ENCODE measurements at places on chromosomes 5 and 9. TPM values are rescaled to one million over a fixed set of nuclear protein-coding genes. Genes with fewer than 3 reads are reported as not detected.

GRCh38 chr5:60503771-60504170 lies 196.2 kb downstream of the DEPDC1B start:
- no peak for DNase-seq
- H3K27ac ChIP-seq: no peak overlapping the region
- H3K27me3 ChIP-seq: no peaks in the 10 kb centered on the region
- H3K36me3 ChIP-seq: no peaks in the 10 kb centered on the region

GRCh38 chr9:32584784-32585183 lies 11.8 kb upstream of the NDUFB6 start:
- no peak for DNase-seq
- H3K27ac ChIP-seq: no peak overlapping the region
- H3K36me3 ChIP-seq: no peaks in the 10 kb centered on the region

DNA sequence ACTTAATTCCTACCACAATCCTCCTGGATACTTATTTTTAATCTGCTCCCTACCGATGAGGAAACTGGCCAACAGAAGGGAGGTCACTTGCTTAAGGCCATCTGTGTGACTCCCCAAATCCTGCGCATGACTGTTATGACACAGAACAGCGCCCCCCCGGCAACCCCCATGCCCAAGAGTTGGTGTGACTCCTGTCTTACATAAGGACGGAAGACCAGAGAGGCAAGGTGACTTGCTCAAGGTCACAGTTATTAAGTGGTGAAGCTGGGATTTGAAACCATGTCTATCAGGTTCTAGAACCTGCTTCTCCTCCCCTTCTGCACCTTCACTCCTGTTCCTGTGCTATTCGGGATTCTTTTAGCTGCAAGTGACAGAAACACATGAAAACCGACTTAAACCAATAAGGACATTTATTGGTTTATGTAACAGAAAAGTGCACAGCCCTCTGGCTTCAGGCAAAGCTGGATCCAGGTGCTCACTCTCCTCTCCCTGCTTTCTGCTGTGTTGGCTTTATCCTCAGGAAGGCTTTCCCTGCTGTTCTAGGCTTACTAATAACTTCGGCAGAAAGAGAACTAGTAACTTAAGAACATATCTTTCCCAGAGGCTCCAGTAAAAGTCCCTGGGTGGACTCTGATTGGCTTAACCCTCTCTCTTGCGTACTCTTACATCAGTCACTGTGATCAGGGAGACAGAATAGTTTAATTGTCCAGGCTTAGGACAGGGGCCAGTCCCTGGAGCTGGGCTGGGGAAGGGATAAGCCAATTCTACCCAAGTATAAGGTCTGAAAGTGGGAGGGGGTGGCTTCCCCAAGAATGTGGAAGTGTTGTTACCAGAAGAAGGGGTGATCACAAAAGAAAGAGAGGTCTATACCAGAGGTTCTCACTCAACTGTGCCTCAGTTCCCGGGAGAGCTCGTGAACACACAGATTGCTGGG lies 43.7 kb downstream of the FGF18 start:
- no peaks in the 10 kb centered on the region for H3K4me1 ChIP-seq
- no peaks in the 10 kb centered on the region for H3K36me3 ChIP-seq
- no peak for DNase-seq
- H3K27ac ChIP-seq: no peak overlapping the region

SV2C gene
- not detected for polyA plus RNA-seq

DNA sequence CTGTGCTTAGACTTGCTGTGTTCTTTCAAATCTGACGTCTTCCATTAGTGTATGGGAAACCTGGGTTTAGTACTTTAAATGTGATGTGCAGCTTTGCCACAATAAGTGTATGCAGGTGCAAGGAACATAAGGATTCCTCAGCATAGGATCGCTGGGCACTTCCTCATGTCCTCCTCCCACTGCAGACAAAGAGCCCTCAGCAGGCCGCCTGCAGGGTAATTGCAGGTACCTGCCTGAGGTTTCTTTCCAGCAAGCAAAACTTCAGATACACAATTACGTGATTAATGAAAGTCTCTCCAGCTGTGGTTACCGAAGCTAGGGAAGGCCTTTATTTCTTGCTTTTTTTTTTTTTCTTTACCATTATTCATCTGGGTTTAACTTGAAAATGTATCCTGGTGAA lies 233.1 kb downstream of the RFK start:
- no peak overlapping the region for H3K27ac ChIP-seq
- no peaks in the 10 kb centered on the region for H3K36me3 ChIP-seq
- no peak for DNase-seq
- no peaks in the 10 kb centered on the region for H3K4me1 ChIP-seq

VPS13A gene
- polyA plus RNA-seq: 3.0 TPM

DNA sequence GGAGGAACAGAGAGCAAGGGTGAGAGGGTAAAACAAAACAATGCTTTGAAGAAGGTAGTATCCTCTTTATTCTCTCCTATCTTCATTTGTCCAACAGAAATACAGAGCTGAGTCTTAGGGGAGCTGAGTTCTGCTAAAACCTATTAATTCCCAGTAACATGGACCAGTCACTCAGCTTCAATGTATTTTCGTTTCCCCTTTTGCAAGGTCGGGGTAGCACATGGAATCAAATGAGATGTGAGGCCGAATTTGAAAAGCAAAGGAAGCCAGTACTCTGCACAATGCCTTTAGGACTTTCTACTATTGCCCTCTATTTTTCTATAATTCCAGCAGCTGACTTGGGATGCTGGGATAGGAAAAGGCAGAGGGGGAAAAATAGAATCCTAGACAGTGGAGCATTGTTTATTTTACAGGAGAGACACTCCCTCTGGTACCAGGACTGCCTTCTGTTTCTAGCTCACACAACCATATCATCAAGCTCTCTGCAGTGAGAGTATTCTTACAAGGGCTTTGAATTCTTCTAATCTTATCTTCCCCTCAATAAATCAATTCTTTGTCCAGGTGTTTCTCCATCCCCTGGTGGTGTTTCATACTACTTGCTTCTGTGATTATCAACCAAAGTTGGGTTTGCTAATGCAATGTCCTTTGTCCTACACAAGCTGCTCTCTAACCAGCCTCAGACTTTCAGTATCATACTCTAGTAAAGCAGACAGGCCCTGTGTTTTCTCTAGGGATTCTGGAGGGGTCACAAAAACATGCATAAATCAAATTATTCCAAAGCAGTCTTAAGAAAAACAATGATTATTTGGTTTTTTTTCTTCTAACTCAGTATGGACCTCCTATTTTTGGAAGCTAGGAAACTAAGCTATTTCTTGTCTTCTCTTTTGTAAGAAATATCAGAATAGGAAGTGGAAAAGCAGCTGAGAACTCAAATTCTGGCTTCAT lies 341.5 kb downstream of the OSTF1 start:
- no peaks in the 10 kb centered on the region for H3K36me3 ChIP-seq
- H3K27me3 ChIP-seq: peaks cover 11% of the 10 kb centered on the region
- no peaks in the 10 kb centered on the region for H3K4me1 ChIP-seq

RELL2 gene
- polyA plus RNA-seq: 2.4 TPM

Data from naive B cell (primary cell).